ENCODE measurements at places on chromosomes 5 and 9.

- no peak for DNase-seq
Observed at GRCh38 chr5:83957188-83957587, 236.5 kb upstream of the HAPLN1 start.

DNA sequence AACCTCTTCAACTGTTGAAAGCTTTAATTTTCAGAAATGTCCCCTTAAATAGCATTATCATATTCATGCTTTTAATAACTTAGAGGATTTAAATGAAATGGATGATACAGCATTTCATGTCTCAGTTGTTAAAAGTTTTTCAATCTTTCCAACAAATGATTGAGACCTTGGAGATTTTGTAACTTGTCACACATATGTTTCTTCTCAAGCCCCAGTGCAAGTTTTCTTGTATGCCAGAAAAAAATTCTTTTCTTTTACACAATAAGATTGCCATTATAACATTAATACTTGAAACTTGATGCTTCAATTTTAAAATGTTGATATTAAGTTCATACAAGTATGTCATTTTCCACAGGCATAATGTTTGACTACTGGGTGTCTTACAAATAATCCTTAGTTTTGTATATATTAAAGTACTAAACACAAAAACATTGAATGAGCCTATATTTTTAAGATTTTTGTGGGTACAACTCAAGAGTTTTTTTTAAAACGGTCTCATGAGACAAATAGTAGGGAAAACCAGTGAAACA, 124.5 kb downstream of the AGTPBP1 start:
- DNase-seq = no peak

DNA sequence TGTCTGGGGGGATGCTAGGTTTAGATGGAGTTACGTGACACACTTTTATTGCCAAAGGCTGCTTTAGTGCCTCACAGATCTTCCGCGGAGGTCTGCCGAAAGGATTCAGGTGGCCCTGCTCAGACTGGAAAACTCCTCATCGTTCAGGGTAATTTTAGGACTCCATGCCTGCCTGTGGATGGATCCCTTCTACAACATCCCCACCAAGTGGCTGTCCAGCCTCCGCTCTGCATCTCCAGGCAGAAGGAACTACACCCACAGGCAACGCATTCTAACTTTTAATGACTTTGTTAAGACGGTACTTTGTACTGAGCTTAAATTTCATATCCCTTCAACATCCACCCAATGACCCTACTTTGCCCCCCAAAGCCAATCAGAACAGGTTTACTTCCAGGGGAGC, 29.4 kb downstream of the ATPSCKMT start:
- DNase-seq = no peak

DNA sequence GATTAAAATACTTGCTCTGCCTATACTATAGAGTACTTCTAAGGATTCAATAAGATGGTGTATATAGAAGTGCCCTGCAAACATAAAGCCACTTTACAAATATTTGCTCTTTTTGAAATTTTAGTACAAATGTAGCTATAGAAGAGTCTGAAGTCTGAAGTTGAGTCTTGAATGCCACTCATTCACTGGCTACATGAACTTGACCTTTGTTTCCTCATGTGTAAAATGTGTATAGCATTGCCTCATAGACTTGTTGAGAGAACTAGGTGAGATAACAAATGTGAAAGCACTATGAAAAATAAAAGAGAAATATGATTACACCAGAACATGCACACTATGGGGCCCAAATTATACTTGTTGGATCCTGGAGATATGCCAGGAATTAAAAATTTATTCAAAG, 244.7 kb downstream of the SEC61B start:
- DNase-seq = no peak

- no peak for DNase-seq
Observed at GRCh38 chr5:21140987-21141386, 1153.0 kb upstream of the CDH18 start.

DNA sequence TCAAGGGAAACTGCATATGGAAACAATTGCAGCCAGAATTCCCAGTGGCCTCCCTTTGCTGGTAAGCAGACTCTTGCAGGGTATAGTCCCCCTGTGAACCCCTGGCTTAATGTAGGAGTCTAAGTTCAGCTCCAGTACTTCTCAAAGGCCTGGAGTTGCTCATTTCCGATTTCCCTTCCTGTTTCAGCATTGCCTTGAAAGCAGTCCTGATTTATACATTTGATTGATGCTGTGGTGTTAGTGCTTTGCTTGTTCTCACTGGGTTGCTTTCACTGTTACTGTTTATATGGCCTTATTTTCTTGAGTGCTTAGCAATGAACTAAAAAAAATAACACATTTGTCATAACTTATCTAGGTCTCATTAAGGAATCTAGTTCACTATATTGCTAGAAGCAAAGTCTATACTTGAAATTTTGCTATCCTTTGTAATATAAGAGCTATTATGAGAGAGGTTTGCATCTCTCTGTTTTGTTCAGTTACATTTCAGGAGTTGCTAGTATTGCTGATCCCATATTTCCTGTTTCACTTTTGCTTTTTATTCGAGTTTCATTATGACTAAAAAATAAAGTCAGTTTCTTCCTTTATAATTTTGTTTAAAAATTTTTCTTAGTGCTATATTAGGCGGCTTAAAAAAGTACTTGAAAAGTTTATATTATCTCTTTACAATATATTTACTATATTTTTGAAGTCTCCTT, 122.4 kb upstream of the NMUR2 start:
- no peak for DNase-seq

DNA sequence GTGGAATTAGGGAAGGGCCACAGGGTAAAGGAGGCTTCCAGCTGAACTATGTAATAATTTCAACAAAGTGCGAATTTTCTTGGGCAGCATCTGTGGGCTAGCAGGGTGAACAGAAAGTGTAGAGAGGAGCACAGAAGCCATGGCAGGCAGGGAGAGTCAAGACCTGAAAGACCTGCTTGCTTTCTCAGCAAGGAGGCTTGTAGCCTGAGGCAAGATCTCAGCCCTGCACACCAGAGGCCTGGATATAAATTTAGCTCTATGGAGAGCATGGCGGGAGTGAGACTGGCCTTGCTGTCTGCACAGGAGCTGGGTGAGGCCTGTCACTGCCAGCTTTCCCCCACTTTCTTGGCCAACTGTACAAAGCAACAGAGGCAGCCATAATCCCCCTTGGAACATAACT, 32.1 kb upstream of the SH3TC2 start:
- no peak for DNase-seq

GRCh38 chr5:63022403-63022802, 443.8 kb downstream of the LRRC70 start:
- no peak for DNase-seq

- DNase-seq = no peak
Observed at GRCh38 chr5:7493622-7494021, 97.7 kb downstream of the ADCY2 start.
